Fibroblast of skin of back (primary cell): ENCODE measurements at places on chromosomes 12 and 14.

DNA sequence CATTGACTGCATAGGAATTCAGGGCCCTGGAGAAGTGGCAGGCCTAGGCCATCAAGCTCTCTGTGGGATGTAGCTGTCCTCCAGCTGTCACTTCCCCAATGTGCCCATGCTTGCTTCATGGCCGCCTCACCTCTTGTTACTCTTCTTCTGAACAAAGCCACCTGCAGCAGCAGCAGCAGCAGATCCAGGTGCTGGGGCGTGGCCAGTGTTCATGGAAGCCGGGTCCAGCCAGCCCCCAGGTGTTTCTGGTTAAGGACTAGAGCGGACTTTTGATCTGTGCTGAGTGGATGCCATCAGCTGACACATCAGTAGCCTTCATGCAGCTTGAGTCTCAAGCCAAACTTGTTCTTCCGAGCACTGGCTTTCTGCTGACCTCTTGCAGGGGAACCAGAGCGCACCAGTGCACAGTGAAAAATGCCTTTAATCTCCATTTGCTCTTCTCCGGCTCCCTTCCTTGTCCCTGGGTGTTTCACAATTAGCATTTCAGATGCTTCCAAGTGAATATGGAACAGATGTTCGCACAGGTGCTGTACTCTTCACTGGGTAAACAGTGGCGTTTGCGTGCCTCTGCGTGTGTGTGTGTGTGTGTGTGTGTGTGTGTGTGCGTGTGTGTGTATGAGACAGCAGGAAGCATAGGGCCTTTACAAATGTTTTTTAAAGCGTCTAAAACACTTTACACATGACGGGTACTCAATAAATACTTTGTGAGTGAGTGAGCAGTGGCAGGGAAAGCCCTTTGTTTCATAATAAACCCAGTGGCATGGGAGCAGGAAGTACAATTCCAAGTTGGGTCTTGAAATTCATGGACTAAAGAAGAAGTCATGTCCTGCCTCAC lies 20.1 kb downstream of the TPCN1 start:
- DNase-seq = peak; percentile 95

GRCh38 chr12:110270125-110270962 lies 10.7 kb upstream of the ATP2A2 start:
- peak; percentile 68 for DNase-seq

DNA sequence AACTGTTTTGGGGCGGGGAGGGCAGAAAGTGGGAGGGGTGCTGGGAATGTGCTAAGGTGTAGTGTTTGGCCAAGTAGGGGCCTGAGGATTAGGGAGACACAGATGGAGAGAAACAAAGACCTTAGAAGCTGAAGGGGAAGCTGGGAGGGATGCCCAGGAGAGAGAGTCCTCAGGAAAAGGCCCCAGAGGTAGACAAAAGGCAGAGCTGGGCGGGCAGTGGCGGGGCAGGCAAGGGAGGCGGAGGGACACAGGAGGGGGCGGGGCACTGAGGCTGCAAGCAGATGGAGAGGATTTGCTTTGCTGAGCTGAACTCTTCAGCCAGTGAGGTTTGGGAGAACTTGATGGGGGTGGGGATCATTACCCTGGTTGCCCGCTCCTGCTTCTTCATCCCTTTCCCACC lies 2.8 kb downstream of the PTMS start:
- peak; percentile 34 for DNase-seq

GRCh38 chr14:90421001-90421631 lies 24.3 kb downstream of the CALM1 start:
- no peak for DNase-seq

DNA sequence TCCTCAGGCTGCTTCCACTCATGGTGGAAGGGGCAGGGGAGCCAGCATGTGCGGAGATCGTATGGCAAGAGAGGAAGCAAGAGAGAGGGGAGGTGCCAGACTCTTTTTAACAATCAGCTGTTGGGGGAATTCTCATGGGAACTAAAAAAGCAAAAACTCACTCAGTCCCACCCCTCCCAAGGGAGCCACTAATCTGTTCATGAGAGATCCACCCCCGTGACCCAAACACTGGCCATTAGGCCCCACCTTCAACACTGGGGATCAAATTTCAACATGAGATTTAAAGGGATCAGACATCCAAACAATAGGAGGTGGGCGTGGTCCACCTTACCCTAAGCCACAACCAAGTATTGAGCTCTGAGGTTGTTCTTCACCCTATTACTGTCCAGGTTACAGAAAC lies 375.1 kb downstream of the GRIN2B start:
- DNase-seq = no peak

DNA sequence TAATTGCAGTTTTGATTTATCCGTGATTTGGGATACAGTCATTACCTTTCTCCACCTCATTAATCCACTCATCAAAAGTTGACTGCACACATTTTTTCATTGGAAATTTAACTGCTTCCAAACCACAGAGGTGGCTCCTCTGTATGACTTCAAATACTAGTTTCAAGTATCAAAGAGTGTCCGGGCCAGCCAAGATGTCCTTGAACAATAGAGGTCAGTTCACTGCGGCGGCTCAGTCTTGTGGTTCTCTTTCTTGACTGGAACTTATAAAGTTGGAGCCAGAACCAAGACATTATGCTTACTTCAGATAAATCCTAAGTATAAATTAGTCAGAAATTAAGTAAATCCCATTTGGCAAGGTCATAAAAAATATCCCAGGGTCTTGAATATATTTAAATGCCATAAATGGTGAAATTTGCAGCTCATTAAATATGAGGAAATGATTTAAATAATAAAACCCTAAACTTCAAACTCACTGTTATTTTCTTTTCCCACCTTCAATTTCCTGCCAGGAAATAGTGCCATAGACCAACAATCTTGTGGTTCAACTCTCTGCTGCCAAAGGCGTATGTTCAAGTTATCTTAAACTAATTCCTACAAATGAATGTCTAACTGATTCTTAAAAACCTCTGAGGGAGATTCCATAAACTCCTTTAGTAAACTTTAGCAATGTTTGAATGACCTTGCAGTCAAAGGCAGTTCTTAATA lies 360.8 kb downstream of the AEBP2 start:
- no peak for DNase-seq

DNA sequence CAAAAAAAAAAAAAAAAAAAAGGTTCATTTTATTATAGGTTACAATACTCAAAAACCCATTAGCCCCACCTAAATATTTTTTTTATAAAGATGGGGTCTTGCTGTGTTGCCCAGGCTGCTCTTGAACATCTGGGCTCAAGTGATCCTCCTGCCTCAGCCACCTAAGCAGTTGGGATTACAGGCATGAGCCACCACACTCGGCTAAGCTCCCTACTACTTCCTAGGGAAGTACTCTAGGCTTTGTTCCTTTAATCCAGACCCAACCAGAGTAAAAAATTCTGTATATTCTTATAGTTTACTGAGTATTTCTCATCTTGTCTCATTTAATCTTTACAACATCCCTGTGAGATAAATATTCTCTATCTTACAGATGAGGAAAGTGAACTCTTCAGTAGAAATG lies 50.7 kb downstream of the RBMS2 start:
- no peak for DNase-seq

DNA sequence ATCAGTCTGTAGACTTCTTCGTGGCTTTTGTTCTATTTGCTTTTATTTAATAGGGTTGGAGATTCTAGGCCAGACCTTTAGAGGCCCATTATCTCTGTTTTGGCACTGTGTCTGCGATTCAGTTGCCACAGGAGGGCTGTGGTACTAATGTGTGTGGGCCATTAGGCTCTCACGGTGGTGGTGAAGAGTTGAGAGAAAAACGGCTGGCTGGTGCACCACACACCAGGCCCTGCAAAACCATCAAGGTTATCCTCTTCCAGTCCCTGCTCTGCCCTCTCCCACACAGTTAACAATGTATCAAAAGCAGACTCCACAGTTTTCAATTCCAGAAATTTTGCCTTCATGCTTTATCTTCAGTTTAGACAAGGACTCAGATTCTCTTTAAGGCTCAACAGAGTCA lies 97.7 kb downstream of the MYF5 start:
- no peak for DNase-seq

- no peak for DNase-seq
Measured at GRCh38 chr14:101821528-101821927, 60.0 kb downstream of the PPP2R5C start.

DNA sequence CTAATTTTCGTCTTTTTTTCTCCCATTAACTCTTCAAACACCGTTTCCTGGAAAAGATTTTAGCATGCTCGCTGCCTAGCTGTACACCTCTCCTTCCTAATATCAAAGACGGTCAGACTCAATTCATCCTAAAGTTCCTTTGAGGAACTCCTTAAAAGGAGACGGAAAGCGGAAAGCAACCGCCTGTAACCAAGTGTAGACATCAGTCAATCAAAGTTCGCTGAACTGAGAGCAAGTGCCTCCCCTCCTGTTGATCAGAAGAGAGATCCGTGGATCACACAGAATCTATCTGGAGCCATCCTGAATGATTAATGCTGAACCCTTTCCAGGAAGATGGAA lies 412 bp upstream of the TEP1 start:
- DNase-seq = peak; percentile 5

- DNase-seq = peak; percentile 95
Measured at GRCh38 chr12:28023156-28023887, 50.8 kb upstream of the PTHLH start.

GRCh38 chr12:126667339-126667738 lies 1599.6 kb upstream of the TMEM132C start:
- DNase-seq = peak; percentile 45

DNA sequence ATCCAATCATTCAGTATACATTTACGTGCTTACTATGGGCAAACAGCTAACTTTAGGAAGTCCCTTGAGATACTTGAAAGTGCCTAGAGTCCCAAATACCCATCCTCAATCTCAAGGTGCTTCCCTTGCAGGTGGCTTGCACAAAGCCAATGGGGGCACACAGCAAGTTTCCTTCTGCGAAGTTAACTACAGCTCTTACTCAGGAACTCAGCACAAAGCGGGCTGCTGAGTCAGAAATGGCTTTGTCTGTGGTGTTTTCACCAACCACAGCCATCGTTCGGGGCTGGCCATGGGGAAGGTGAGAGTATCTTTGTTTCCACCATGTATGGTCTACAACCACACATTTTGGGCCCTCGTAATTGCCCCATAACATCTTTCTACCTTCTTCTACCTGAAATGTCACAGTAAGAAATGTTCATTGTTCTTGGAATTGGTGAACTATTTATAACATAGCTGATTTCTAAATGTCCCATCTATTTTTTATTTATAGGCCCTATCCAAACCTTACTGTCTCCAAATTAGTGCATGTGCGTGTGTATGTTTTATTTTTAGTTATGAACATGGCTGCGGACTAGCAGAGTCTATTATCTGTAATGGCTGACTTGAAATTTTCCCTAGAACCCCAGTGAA lies 13.9 kb downstream of the MFAP5 start:
- DNase-seq = no peak

DNA sequence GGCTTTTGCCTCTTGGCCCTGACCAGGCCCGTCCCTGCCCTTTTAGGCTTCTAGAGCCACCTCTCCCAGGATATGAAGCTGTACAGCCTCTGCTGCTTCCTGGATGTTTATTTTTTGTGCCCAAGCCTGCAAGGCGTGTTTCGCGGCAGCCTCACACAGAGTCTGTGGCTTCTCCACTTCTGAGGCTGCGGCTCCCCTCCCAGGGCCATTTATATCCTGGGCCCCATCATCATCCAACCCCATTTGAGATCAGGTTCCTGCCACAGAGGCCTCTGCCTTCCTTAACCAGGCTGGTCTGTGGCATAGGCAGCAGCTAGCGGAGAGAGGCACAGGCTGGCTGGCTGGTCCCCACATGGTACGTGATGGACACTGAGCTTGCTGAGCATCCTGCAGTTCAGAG lies 114.1 kb upstream of the PWP1 start:
- DNase-seq = no peak

GRCh38 chr12:95553197-95553943 lies 2.1 kb upstream of the USP44 start:
- DNase-seq = no peak

GRCh38 chr12:47985596-47986290 lies 18.5 kb downstream of the COL2A1 start:
- no peak for DNase-seq

DNA sequence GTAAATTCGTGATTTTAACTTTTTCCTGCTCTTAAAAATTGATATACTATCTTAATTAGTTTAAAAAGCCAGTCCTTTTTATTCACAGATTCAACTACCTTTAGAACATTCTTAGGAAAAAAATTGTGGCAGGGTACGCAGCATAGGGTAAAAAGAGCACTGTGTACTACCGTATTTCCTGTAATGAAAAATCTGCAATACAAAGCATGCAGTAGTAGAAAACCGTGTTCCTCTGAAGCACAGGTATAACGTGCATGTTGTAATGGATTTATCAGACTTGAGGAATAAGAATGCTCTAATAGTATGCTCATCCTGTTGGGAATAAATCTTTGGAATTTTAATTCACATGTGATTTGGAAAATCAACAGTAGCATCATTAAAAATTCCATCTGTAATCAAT lies 140.5 kb downstream of the UNC79 start:
- no peak for DNase-seq

- DNase-seq = no peak
Measured at GRCh38 chr14:65804439-65805112, 392.0 kb downstream of the FUT8 start.

DNA sequence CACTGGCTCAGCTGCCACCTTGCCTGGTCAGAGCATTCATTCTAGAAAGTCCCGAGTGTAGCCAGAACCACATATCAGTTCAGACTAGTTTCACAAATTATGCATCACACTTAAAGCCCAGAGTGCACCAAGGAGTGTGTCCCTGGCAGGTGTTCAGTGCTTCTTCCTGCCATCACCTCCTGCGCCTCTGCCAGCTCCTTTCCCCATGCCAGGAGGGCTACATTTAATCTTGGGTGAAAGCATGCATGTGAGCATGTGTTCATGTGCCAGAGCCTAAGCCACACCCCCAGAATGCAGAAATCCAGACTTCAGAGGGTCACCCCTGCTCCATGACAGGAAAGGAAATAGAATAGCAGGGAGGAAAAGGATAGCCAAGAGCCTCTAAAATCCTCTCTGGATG lies 381.6 kb downstream of the DPF3 start:
- DNase-seq = no peak

GRCh38 chr14:23066855-23067744 lies 9.8 kb upstream of the CDH24 start:
- no peak for DNase-seq

DNA sequence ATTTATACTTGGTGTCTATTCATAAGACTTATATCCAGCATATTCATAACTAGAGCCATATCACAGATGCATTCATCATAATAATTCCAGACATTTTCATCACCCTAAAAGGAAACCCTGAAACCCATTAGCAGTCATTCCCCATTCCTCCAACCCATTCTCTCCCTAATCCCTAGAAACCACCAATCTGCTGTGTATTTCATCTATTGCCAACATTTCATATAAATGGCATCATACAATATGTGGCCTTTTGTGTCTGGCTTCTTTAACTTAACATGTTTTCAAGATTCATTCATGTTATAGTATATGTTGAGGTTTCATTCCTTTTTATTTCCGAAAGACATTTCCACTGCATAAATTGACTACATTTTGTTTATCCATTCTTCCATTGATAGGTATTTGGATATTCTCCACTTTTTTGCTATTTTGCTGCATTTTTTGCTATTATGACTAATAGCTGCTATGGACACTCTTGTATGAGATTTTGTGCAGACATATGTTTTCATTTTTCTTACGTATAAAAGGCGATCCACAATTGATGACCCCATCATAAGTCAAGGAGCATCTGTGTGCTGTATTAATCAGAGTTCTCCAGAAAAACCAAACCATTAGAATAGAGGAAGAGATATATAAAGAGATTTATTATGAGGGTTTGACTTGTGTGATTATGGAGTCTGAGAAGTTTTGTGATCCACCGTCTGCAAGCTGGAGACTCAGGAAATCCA lies 5.1 kb upstream of the OAS2 start:
- DNase-seq = no peak

- no peak for DNase-seq
Measured at GRCh38 chr12:106332536-106332935, 25.0 kb upstream of the POLR3B start.
